Activated gamma-delta T cell treated with anti-CD3 and anti-CD28 coated beads, Interleukin-2, amount 50 U/mL, for 16 hours (primary cell): ENCODE measurements at places on chromosomes 2 and 18.

DNA sequence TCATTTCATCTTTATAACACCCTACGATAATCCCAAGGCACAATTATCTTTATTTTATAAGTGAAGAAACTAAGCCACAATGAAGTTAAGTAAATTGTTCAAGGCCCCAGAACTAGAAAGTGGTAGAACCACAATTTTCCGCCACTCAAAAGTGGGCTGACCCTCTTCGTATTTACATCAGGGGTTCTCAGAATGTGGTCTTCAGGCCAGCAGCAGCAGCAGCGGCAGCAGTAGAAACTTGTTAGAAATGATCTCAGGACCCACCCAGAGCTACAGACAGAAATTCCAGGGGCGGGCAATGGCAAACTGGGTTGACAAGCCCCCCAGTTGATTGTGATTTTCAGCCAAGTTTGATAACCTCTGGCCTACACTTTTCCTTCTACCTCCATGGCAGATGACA is 62.8 kb downstream of the LBH start:
- DNase-seq, result no peak

- no peak for DNase-seq
Observed at GRCh38 chr18:10128921-10129501, 215.2 kb downstream of the VAPA start.

- DNase-seq, result no peak
Observed at GRCh38 chr18:32961538-32961937, 188.7 kb upstream of the KLHL14 start.

- DNase-seq, result no peak
Observed at GRCh38 chr18:45330170-45330594, 285.1 kb upstream of the SLC14A2 start.

GRCh38 chr2:56671973-56672569 is 488.3 kb downstream of the CCDC85A start:
- DNase-seq, result no peak

- no peak for DNase-seq
Observed at GRCh38 chr2:200587007-200587616, 1.3 kb downstream of the AOX1 start.

- DNase-seq, result no peak
Observed at GRCh38 chr2:177072090-177072489, 140.5 kb upstream of the HNRNPA3 start.

GRCh38 chr2:104841744-104842143 is 12.2 kb upstream of the POU3F3 start:
- DNase-seq, result no peak

GRCh38 chr2:180655842-180656454 is 324.5 kb upstream of the UBE2E3 start:
- DNase-seq, result no peak

- DNase-seq, result no peak
Observed at GRCh38 chr2:5330961-5331360, 361.2 kb upstream of the SOX11 start.

GRCh38 chr18:44170208-44170880 is 510.3 kb upstream of the SETBP1 start:
- no peak for DNase-seq

- no peak for DNase-seq
Observed at GRCh38 chr2:219279916-219280516, 850 bp downstream of the DNAJB2 start.

GRCh38 chr18:58525517-58525916 is 103.4 kb downstream of the ALPK2 start:
- DNase-seq, result no peak

GRCh38 chr2:193695367-193695766 is 1500.6 kb upstream of the TMEFF2 start:
- DNase-seq, result no peak

GRCh38 chr2:196073521-196073920 is 4.9 kb upstream of the DNAH7 start:
- no peak for DNase-seq

DNA sequence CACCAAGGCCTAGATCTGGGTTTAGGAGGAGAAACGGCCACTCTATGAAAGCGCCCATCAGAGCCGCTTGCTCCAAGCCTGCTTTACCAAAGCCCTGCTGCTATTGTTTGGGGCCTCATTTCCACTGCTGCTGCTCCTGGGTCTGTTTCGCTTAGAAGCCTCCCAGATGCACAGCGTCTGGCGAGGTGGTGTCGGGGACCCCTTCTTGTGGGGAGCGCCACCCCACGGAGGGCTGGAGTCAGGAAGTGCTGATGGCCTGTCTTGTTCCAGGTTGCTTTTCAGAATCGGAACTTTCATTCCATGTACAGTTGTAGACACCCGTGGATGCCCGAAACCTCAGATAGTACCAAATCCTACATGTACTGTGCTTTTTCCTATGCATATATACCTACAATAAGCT is 204.9 kb upstream of the TWIST2 start:
- DNase-seq, result no peak

- DNase-seq, result no peak
Observed at GRCh38 chr18:13221869-13222855, 3.6 kb downstream of the LDLRAD4 start.

DNA sequence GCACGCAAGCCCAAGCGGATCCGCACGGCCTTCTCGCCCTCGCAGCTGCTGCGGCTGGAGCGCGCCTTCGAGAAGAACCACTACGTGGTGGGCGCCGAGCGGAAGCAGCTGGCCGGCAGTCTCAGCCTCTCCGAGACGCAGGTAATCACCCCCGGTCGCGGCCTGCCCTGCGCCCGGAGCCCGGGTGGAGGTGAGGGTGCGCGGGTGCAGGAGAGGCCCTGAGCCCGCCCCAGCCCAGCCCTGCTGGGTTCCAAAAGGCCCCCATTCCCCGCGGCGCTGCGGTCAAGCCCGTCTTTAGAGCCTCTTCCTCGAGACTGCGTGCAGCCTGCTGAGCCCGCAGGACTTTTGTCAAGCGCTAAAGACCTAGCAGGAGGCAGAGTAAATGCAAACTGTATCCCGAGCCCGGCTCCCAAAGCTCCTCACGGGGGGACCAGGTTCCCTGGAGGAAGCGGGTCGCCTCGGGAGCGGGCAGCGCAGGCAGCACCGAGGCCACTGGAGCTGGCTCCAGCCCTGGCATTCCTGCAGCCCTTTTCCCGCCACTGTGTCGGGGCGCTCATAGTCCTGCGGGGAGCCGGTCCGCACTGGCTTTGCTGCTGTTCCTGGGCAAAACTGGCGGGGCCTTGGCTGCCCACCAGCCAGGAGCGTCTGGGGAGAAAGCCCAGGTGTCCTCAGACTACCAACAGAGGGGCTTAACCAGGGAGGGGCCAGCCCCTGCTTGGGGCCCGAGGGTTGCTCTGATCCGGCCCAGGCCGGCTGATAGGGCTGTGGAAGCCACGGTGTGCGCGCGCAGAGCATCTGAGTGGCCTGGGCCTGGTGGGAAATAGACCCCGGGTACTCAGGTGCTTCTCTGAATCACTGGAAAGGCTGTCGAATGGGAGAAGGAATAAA is 7.3 kb downstream of the EMX1 start:
- no peak for DNase-seq

DNA sequence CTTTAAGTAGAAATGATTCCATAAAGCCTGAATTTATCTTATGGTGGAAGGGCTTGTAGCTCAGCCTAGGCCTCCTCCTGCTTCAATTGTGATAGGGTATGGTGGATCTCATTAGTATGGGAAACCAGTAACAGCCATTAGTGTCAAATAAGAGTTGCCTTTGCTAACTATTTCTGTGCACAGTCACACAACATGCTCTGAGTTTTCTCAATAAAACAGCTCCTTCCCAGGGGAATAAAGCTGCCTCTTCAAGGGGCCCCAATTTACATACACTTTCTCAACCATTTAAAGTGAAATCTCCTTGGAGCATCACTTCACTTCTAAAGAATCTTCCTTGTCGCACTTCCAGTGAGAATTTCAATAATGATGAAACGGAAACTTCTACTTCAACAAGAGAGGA is 53.4 kb downstream of the KLF7 start:
- no peak for DNase-seq

- no peak for DNase-seq
Observed at GRCh38 chr18:10499230-10499629, 26.6 kb upstream of the NAPG start.

DNA sequence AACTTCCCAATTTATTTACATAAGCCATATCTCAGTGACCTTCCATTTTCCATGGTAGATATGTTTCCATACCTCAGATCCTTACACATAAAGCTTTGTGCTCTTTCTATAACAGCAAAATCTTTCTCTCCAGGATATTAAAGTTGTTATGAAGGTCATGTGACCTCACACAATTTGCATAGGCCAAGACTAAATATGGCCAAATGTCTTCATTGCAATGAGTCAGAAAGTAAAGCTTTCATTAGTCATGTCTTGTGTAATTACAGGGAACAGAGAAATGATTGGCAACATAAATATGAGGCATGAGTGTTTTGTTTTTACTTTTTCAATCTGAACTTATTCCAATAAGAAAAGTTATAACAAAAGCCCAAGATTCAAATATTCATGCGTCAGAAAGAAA is 243.5 kb downstream of the ASXL3 start:
- no peak for DNase-seq

DNA sequence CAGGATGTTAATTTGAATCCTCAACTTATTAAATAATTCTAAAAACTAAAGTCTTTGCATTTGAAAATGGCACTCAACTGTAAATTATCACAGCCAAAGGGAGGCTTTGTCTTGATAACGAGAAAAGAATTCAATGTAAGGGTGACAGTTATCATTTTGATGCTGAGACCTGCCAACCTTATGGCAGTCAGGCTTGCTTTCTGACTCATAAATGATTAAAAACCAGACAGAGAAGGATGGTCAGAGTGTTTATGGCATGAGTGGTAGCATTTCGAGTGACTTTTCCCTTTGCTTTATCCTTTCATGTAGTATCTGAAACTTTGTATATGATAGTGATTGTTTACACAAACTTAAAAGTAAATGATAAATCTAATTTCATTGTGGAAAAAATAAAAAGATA is 53.9 kb upstream of the EPC2 start:
- DNase-seq, result no peak

GRCh38 chr2:222653280-222653679 is 2.6 kb downstream of the FARSB start:
- no peak for DNase-seq

DNA sequence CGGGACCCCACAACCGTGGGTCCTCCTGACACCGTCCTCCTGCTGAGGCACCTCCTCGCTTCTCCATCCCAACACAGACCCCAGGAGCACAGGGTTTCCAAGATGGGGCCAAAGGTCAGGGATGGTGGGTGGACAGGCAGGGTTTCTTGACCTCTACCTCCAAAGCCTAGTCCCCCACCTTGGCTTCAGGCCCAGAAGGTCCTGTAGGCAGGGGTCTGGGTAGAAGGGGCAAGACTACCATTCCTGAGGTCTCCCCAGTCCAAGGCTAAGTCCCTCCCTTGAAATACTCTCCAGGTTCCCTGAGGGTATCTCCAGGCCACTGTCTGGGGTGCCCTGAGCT is 7.1 kb downstream of the CYP26B1 start:
- DNase-seq, result no peak

DNA sequence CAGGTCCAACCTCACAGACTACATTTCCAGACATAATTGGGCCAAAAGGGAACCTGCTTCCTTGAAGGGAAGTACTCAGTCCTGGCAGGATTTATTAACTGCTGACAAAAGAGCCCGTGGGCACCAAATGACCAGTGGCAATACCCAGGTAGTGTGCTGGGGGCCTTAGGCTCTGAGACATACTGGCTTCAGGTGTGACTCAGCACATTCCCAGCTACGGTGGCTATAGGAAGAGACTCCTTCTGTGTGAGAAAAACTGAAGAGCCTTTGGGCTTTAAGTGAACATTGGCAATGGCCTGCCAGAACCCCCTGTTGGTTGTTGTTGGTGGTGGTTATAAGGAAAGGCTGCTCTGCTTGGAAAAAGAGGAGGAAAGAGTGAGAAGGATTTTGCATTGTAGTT is 401.8 kb downstream of the KCNJ3 start:
- DNase-seq, result no peak

DNA sequence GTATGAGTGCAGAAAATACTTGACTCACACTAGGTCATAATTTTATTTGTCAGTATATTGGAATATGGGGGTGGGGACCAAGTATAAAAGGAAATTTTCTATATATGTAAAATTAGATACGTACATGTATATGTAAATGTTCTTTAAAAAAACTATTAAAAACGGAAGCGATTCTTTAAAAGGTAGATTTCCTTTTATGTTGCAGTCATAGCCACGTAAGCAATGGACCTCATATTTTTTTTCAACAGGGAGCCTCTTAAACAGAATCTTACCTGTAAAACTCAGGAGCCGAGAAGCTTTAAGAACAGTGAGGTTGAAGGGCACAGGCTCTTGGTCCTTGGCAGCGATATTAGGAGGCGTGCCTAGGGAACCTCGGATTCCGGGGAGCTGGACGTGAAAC is 3.3 kb downstream of the RHBDD1 start:
- DNase-seq, result no peak

- DNase-seq, result no peak
Observed at GRCh38 chr2:198116756-198117155, 312.4 kb downstream of the PLCL1 start.

- DNase-seq, result no peak
Observed at GRCh38 chr2:61125798-61126197, 36.2 kb upstream of the C2orf74 start.

DNA sequence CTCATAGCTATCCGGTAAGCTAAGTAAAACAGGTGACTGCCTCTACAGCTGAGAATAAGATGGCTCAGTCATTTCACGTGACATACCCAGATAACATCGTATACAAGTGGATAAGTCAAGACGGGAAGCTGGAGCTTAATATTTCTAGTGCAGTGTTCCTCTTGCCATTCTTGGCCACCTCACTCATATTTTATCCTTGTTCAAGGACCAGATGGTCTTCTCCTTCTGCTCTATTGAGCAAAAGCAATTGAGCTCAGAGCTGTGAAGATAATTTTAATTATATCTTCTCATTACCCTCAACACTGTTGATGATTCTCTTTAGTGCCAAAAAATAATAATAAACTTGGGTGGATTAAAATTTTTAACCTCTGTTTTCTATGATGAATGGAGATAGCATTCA is 201.1 kb downstream of the DCC start:
- DNase-seq, result no peak

- DNase-seq, result no peak
Observed at GRCh38 chr2:137156221-137156844, 391.0 kb downstream of the THSD7B start.
